ENCODE measurements at places on chromosomes 3 and 15.

DNA sequence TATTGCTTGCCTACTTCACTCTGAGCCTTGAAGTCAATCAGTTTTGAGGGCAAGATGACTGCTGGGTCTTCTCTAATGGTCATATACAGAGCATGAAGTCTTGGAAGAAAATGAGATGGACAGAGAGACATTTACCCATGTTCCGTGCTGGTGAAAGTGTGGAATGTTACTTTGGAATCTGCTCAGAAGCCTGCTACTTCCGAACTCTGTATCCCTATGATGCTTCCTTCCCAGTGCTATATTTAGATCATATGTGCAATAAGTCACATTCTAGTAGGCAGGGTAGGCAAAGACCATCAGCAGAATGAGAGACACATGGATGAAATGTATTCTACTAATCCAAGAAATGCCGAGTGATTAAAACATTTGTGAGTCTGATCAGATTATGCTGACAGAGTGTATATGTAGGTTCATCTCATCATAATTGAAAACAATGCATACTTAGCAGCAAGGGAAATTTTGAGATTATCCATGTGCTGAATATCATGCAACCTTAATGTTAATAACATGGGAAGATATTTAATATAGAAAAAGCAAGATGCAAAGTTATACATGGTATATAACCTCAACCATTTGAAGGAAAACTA lies 60.5 kb downstream of the RAB7A start:
- DNase-seq: no peak

DNA sequence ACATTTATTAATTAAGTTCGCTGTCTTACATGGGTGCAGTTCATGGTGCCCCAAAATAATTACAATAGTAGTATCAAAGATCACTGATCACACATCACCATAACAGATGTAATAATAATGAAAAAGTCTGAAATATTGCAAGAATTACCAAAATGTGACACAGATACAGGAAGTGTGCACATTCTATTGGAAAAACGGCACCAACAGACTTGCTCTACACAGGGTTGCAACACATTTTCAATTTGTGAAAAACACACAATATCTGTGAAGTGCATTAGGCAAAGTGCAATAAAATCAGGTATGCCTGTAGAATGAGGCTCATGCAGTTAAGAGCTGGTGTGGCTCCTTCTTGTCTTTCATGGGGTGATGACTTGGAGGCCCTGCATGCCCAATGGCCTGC lies 265.8 kb downstream of the RPLP1 start:
- DNase-seq: no peak

DNA sequence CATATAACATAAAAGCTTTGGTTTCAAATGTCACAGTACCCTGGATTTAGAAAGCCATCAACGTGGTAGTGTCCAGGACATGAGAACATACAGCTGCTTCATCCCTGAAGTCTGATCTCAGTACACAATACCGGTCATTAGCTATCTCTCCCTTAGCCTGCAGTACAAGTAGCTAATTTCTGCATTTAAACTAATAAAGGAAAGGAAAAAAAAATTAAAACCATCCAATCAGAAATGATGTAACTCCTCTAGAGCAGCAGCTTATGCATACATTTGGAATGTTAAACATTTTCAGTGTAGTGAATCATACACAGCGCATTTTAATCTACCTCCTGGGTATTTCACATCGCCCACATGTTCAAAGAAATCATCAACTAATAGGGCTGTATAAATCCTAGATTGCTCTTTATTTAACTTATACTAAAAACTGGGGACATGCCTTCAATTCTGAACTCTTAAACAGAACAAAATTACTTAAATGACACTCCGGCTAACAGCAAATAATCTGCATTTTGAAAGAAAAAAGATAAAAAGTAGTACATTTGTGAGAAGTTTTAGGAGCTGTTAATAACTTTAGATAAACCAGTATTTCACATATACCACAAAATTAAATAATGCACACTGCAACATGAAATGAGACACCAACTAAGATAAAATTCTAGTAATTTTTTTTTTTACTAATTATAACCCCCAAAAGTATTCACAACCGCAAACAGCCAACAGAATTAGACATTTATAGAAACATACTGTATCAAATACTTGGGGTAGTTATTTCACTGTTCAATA lies 3.7 kb downstream of the IGF2BP2 start:
- no peak for DNase-seq

DNA sequence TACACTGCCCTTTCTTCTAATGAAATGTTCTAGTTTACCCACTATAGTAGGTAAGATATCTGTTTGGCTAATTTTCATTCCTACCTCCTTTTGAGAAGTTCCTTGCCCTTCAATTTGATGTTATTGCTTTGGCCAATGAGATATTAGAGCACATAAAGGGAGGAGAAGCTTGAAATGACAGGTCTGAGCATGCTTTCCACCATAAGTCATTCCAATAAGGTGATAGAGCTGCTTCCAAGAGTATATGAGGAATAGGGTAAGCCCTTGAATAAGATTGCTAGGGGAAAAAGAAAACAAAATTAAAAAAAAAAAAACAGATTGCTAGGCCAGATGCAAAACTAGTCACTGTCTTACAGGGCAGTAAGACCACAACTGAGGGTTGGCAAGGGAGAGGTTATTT lies 78.9 kb upstream of the TRIM42 start:
- no peak for DNase-seq

- DNase-seq: no peak
These were observed 27.1 kb downstream of the IQCH start for GRCh38 chr15:67281714-67282113.

- DNase-seq: no peak
These were observed 102.8 kb downstream of the SOX14 start for GRCh38 chr3:137866933-137867332.

DNA sequence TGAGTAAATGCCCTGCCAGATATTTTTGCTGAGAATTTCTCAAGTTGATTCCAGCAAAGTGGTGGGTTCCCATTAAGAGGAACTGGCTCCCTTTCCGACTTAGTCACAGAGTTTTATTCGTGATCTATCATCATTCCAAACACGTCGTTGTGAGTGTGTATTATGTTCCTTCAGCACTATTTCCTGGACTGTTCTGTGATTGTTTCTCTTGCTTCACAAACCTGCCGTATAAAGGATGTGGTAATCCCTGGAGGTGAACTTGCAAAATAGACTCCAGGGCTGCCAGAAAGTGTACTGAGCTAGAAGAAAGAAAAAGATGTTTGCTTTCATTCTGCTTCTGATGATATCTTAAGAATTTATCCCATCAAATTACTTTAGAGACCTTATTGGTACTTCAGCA lies 14.5 kb upstream of the CAPN3 start:
- no peak for DNase-seq

DNA sequence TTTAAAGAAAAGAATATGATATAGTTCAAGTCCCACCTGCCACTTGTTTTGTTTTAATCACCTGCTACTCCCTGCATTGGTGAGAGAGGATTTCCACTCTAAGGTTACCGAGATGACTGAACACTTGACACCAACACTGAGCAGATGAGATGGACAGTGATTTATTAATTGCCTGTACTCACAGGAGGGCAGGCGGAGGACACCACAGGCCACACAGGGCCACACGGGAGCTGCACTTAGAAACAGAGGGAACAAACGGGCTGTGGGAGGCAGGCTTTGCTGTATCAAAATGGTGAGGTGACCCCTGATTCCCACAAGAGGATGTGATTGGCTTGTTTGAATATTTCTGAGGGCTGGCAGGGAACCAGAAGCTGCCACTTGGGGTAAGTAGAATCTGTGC lies 10.8 kb downstream of the MINAR1 start:
- no peak for DNase-seq

DNA sequence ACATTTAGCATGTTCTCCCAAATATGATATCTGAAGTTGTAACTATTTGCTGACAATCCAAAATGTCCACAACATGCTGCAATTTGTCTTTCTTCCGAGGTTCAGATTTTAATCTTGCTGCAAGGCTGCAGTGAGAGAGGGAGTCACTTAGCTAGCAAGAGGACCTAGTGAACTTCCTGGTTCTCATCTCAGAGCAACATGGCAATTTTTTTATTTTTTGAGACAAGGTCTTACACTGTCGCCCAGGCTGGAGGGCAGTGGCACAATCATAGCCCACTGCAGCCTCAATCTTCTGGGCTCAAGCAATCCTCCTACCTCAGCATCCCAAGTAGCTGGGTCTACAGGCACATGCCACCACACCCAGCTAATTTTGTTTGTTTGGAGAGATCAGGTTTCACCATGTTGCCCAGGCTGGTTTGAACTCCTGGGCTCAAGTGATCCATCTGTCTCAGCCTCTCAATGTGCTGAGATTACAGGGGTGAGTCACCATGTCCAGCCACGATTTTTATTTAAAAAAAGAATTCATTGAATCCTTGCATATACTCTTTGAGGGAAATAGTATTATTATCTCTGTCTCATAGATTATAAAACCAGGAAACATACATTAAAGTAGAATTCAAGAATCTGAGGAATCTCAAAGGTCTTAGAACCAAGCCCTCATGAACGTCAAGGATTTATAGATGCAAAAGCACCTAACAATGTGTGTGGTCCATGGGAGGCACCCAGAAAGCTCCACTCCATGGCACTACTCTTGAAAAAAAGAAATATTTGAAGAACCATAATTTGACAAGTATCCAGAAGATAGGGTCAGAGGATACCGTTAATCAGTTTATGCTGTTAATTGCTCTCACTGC lies 9.1 kb downstream of the HDC start:
- DNase-seq: no peak
